ENCODE measurements at places on chromosomes 3 and 15.

DNA sequence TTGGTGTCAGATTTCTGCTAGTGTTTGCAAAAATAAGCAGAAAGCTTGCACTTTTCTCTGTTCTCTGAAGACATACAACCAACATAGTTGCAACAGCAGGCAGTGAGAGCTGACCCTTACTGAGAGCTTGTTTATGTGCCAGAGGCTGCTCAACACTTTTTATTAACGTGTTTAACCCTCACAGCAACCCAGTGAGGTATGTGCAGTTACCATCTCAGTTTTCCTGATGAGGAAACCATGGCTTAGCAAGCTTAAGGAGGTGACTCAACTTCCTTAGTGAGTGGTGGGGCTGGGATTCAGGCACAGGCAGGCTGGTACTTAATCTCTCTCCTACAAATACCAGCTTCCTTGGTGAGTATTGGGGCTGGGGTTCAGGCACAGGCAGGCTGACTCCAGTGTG lies 158.1 kb upstream of the CTDSPL start:
- DNase-seq, result no peak

DNA sequence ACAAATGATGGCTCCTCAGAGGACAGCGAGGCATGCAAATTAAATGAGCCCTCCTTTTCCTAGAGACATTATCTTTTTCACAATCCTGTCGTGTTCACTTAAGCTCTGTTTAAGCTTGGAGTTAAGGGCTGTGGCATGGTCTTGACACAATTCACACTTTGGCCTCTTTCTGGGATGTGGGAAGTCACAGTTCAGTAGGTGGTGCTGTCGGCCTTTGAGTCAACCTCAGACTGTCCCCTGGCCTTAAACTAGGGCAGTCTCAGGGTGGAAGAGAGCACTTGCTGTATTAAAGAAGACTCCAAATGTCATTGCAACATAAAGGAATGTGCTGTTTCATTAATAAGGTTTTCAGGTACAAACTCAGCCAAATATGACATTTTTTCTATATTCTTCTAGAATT lies 351.0 kb downstream of the MCTP2 start:
- no peak for DNase-seq

DNA sequence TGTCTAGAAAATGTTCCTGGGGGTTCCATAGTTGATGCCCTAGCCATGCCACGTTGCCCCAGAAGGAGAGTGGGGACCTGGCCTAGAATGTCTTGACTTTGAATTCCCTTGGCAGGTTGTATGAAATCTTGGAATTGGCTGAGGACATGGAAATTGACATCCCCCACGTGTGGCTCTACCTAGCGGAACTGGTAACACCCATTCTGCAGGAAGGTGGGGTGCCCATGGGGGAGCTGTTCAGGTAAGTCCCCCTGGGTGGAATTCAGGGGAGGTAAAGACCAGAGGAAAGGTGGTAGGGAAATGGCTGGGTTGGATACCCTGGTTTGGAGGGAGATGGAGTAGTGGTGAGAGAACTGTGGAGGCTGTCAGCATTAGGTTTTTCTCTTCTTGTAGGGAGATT lies 8.9 kb upstream of the FAM131A start:
- no peak for DNase-seq

- DNase-seq, result no peak
These were observed 48.9 kb upstream of the NAALADL2 start for GRCh38 chr3:174810254-174810653.

GRCh38 chr3:50612970-50613846 lies 1.6 kb upstream of the CISH start:
- DNase-seq, result no peak

- no peak for DNase-seq
These were observed 7.6 kb upstream of the FOXP1 start for GRCh38 chr3:71591101-71591500.

DNA sequence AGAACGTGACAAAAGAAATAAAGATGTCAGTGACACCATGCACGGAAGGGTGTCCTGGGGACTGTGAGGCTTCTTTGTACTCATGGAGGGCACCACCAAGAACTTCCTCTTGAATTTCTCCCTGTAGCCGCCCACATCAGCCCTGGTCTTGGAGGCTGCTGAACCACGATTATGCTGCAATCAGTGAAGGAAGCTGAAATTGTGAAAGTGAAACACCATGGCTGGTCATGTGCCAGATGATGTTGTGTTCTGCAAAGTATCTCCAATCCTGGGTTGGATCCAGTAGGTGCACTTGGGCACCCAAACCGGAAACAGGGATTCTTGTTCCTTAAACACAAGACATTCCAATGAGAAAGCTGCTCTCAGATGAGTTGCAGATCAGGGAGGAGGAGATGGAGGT lies 104.4 kb upstream of the GOLGA6L6 start:
- peak; percentile 7 for DNase-seq

- DNase-seq, result no peak
These were observed 234.9 kb upstream of the LMCD1 start for GRCh38 chr3:8266730-8267131.

DNA sequence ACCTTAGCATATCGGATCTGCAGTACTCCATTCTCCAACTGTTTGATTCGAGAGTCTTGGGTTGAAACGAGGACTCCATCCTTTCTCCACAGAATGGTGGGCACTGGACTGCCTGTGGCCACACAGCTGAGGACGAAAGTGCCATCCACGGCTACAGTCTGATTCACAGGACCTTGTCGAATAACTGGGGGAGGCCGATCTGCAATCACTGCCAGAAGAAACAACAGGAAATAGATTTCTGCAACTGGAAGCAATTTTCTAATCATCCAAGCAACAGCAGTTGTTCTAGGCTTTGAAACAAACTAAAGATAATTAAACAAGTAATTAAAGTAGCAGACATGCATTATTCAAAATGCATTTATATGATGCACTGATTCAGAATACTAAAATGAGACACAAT lies 1097.7 kb downstream of the ROBO1 start:
- no peak for DNase-seq
